ENCODE measurements at places on chromosomes 6 and 20.

GRCh38 chr6:6758915-6759654 is 170.6 kb downstream of the LY86 start:
- DNase-seq: peak; percentile 41

GRCh38 chr6:11277275-11278206 is 45.1 kb upstream of the NEDD9 start:
- DNase-seq: peak; percentile 37

DNA sequence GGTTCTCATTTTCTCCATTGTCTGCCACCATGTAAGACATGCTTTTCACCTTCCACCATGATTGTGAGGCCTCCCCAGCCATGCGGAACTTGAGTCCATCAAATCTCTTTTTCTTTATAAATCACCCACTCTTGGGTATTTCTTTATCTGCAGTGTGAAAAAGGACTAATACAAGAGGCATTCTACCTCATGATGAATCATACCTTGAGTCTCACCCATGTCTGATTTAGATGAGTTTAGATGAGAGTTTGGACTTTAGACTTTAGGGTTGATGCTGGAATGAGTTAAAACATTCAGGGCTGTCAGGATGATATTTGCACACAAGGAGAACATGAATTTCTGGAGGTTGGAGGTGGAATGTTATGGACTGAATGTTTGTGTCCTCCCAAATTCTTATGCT is 545.6 kb downstream of the C6orf118 start:
- DNase-seq: no peak

GRCh38 chr6:32982702-32983492 is 14.5 kb downstream of the BRD2 start:
- no peak for DNase-seq

DNA sequence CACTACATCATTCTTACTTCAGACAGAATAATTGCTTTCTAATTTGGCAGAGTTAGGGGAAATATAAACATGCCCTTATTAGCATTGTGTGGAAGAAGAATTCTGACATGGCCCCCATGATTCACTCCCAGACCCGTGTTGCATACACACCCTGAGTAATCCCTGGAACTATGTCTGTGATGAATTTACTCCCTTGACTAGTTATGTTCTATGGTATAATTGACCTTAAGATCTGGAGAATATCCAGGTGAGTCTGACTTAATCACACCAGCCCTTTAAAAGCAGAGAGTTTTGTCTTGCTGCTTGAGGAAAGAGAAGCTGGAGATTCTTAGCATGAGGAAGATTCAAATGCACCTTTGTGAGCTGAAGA is 262.9 kb downstream of the SOX4 start:
- DNase-seq: no peak

DNA sequence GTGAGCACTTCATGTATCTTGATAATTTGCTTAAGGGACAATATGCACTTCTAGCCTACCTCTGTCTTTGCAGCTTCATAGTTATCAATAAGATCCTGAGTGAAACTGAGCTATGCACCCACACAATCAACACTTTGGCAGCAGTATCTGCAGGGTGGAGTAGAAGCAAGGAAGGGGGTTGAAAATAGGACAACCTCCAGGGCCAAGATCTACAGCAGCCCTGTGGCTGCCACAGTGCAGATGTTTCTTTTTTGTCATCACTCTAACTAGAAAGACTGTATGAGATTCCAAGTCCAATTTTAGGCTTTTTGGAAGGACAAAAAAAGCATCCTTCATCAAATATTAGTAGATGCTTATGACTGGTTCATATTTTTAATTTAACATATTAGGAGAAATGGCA is 336.1 kb upstream of the CITED2 start:
- DNase-seq: no peak

DNA sequence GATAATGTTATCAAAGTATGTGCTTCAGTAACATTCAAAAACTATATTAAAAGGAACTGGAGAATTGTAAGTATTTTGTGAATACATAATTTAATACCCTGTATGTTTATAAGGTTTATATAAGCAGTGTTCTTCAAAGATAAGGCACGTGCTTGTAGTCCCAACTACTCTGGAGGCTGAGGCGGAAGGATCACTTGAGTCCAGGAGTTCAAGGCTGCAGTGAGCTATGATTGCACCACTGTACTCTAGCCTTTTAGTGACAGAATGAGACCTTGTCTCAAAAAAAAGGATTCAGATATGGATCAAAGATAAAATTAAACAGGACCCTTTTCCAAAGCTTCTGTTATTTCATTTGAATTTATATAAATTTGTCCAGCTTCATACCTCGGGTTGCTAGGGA is 17.2 kb downstream of the CSE1L start:
- DNase-seq: no peak

- DNase-seq: peak; percentile 7
Observed at GRCh38 chr6:46325561-46326530, 155.1 kb upstream of the ENPP5 start.

DNA sequence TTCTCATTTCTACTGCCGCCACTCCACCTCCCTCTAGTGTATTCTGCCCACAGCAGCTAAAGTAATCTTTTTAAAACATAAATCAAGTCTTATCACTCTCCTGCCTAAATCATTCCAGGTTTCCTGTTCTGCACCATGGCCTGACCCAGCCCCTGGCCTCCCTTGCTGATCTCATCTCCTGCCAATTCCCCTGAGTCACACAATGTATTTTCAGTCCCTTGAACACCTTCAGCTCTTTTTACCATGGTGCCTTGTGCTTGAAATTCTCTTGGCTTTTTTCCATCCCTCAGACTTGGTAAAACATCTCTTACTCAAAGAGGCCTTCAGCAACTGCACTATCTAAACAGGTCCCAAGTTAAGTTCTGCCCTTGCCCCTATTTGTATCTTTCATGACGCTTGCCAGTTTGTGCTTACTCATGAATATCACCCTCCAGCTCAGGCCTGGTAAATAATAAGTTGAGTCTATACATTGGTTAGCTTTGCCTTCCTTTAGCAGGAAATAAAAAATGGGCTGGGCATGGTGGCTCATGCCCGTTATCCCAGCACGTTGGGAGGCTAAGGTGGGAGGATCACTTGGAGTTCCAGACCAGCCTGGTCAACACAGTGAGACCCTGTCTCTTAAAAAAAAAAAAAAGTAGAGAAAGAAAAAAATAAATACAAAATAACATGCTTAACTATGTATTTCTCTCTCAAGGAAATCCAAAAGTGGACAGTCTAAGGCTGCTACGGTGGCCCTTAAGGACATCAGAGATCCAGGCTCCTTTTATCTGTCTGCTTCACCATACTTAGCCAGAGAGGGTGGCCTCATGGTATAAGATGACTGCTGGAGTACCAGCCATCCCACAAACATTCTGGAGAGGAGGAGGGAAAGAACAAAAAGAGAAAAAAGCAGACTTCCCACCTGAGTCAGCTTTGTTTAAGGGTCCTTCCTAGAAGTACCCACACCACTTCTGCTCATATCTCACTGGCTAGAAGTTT is 62.2 kb downstream of the ARFGEF2 start:
- DNase-seq: no peak

DNA sequence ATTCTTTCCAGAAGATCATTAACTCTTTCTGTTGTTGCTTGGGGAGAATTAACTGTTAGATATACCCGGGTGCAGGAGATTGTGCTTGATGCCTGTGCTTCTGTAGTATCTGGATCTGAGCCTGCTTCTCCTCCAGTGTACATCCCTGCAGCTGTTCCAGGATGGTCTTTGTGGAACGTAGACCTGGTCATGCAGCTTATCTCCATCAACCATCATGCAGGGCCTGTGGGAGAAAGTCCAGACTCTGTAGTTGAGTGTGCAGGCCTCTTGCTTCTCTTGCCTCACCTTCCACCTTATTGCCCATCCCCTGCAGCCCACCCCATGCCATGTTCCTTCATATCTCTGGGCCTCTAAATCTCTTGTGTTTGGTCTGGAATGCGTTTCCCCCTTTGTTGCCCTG is 75.3 kb upstream of the VSTM2L start:
- no peak for DNase-seq

DNA sequence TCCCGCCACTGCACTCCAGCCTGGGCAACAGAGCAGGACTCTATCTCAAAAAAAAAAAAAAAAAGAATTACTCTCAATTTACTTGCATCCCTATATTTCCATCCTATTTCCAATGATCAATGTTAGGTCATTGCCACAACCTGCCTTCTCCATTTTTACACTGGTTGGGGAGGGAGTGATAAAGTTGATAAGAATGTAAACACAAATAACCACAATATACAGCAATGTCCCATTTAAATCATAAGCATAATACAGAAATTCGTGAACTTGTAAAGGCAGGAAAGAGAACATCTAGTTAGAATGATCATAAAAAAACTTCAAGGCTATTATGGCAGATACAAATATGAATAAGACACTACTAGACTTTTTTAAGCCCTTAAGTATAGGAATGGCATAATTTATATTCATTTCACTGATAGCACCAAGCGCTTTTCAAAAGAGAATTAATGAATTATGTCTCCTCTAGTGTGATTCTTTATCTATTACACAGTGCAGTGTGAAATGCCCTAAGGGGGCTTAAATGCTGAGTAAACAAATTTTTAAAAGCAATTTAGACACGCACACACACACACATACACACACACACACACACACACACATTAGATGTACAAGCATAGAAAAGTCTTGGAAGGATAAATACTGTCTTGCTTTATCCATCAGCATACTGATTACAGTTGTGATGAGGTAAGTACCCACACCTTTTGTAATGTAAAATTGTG is 33.5 kb upstream of the RAB23 start:
- DNase-seq: no peak

DNA sequence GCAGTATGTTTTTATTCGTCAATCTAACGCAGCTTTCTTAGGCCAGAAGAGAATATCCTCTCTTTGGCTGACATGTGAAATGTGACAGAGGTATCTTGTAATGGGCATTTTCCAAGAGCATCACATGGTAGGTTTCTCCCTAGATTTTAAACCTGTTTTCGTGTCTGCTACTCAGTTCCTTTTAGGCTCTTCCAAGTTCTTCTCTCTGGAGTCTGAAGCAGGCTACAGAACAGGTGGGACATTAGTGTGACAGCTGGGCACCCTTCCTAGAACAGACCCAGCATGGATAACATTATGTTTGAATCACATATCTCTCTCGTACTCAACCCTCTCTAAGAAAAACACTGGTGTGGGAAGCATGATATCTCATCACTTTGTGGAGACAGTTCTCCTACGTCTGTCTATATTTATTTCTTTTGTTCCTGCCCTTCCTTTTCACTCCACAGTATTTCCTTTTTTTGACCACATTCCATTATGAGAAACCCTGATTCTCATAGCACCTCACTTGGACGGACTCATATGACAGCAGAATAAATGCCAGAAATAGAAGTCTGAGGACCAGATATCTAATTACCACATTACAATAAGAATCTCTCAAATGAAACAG is 263.4 kb downstream of the NKAIN2 start:
- DNase-seq: no peak

DNA sequence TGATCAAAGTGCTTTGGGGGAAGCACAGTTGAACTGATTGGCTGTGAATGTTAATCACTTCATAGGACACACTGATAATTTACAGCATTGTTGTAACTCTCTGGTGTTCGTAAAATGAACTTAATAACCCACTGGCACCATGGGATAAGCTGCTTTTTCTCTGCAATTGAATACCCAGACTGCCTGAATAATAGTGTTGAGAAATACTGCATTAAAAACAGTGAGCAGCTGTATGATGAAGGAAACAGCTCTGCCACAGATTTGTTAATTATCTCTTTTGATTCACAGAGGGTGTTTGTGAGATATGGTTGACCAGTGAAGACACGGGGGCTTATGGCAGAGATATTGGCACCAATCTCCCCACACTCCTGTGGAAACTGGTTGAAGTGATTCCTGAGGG is 420.9 kb downstream of the CDKAL1 start:
- no peak for DNase-seq

GRCh38 chr6:63259153-63259552 is 47.9 kb downstream of the FKBP1C start:
- no peak for DNase-seq

DNA sequence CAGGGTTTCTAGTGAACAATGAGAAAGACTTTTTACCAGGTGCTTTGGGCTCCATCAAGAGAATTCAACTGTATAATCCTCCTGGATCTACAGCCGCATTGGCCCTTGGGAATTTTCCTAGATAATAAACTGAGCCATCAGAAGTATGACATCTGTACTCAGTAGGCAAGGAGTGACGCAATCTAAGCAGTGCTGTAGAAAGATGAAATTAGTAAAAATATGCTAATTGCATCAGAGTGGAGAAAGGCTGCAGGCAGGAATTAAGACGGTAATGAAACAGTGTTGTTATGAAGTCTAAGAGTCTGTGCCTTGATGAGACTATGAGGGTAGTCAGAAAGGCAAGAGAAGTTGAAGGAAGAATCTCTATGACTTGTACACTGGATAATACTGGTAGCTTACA is 507.9 kb upstream of the SOX4 start:
- no peak for DNase-seq

DNA sequence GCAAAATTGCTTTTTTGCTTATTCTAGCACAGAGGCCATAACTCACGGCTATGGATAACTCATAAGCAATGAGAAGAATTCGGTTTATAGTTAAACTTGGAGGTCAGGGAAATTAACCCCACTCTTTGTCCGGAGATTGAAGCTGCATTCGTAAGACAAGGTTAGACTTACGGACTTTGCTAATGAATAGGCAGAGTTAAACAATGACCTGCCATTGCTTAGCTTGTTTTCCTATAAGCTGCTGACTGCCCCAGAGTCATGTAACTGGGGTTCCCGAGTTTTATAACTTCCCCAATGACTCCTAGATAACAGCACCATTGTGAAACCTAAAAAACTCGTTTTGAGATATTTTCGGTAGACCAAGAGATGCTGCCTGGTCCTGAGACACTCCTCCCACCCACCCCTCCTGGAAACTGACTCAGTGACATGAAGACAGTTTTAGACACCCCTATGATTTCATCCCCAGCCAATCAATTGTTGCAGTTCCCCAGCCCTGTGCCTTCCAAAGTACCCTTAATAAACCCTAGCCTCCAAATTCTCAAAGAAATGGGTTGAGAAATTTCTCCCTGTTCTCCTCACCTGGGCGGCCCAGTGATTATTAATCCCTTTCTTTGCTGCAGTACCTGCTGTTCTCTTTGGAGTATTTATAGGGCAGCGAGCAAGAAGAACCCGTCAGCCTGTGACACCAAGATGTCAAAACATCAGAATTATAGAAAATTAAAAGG is 33.1 kb upstream of the MCUR1 start:
- DNase-seq: no peak

- no peak for DNase-seq
Observed at GRCh38 chr6:162441991-162442390, 285.6 kb downstream of the PRKN start.

GRCh38 chr6:4872841-4873240 is 96.6 kb downstream of the CDYL start:
- DNase-seq: no peak

GRCh38 chr6:8435845-8436168 is 462 bp upstream of the SLC35B3 start:
- DNase-seq: no peak
